Testis (tissue), 5 donors: ENCODE measurements at places on chromosomes 11 and 22. TPM values are rescaled to one million over a fixed set of nuclear protein-coding genes. Genes with fewer than 3 reads are reported as not detected.

KCNJ11 gene
- total RNA-seq, result 2.1 TPM

CHRM1 gene
- 0.39 TPM for total RNA-seq

SESN3 gene
- total RNA-seq, result 66.9 TPM

GGTLC2 gene
- 2.8 TPM for total RNA-seq

APOBEC3A gene
- total RNA-seq, result not detected

CCDC15 gene
- 14.9 TPM for total RNA-seq

A4GALT gene
- total RNA-seq, result 17.3 TPM

RNF121 gene
- total RNA-seq, result 72.5 TPM

APOL2 gene
- total RNA-seq, result 19.5 TPM

DNA sequence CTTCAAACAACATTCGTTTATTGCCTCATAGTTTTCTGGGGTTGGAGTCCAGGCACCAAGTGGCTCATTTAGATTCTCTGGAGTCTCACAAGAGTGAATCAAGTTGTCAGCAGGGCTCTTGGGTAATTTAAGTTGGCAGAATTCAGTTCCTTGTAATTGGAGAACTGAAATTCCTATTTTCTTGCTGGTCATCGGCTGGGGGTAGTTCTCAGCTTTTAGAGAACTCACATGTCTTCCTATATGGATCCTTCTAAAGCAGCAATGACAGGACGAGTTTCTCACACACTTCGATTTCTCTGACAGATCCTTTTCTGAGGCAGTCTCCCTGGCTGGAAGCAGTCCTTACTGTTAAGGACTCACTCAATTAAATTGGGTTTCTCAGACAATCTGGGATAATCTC, 17.3 kb upstream of the OOSP4B start:
- DNase-seq, result no peak

- no peak for DNase-seq
Measured at GRCh38 chr11:11843211-11843621, 1.4 kb downstream of the USP47 start.

DNA sequence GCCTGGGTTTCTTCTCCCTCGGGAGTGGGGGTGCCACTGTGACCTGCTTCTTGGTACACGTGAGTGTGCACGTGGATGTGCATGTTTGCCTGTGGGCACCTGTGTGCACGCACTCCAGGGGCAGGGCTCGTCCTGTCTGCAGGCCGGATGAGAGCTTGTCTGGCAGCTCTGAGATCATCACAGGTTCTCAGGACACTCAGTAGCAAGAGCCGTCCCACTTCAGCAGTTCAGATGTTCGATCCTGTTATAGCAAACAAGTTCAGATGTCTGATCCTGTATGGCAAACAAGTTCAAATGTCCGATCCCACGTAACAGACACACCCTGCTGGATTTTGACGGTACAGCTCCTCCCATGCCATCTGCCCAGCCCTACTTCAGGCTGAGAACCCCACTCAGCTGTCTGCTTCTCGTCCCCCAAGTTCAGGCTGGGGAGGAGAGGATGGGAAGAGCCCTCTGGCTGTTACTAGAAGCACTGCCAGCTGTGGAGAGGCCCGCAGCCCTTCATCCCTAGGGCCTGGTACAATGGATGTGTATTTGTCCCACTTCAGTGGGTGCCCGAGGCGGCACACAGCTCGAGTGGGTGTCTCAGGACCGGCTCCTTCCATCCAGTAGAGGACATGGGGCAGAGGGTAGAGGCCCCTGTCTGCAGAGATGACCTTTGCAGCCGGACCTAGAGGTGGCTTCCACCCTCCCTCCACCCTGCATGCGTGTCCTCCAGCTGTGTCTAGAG, 1126.9 kb downstream of the BRD1 start:
- no peak for DNase-seq

GRCh38 chr22:28798810-28799605, 1.4 kb downstream of the XBP1 start:
- peak; percentile 44 for DNase-seq

DNA sequence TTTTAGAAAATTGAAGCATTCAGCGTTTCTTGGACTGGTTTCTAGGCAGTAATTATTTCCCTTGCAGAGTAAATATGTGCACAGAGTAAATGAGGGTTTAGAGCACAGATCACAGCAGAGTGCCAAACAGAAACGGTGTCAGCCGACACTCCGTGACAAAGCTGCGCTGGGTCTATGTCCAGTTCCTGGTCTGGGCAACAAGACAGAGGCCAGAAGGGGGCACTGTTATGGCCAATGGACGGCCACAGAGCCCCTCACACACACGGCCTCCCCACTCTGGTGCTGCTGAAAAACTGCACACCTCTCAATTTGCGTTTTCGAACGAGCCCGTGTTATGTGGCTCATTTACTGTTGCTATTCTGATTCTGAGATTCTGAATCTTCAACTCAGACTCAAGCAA, 180.7 kb downstream of the MPPED1 start:
- peak; percentile 33 for DNase-seq

GRCh38 chr11:17968206-17968605, 44.6 kb downstream of the SERGEF start:
- no peak for DNase-seq

- DNase-seq, result no peak
Measured at GRCh38 chr11:100640646-100641045, 46.4 kb upstream of the ARHGAP42 start.

DNA sequence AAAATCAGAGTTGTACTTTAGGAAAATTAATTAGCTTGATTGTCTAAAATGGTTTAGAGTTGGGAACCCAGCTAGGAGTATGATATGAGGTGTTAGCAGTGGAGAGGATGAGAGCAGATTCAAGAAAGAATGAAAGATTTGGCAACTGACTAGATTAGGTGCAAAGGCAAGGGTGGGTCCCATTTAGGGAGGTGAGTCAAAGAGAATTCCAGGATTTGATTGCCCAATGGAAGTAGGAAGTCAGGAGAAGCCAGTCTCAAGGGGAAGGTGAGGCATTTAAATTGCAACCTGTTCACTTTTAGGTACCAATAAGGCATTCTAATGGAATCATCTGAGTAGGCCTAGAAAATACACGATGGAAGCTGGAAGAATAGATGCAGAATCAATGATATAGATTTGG, 3.6 kb upstream of the CKAP5 start:
- no peak for DNase-seq

DNA sequence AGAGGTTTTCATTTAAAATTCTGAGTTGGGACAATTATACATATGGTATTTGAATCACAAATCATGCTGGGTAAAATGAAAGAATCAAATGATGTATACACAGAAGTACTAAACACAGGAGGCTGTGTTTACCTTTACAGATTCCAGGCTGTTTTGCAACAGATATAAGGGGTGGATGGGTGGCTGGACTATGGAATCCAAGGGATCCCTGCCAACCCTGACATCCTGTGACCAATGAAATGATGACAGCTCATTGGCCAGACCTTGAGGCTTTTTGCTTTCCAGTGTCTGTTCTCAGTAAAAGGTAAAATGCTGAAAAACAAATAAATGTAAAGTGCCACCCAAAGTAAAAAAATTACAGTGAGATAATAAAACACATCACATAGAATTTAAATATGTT, 3.3 kb upstream of the DDI1 start:
- DNase-seq, result peak; percentile 51

GRCh38 chr11:117535850-117536411, 208.3 kb downstream of the CEP164 start:
- no peak for DNase-seq

- DNase-seq, result no peak
Measured at GRCh38 chr11:18132341-18132740, at the start of gene MRGPRX3. MRGPRX3 (plus strand) TSS chr11:18132571; CDS start chr11:18137203, 4,632 bp downstream.

- no peak for DNase-seq
Measured at GRCh38 chr22:20001082-20001638, 15.5 kb downstream of the ARVCF start.

GRCh38 chr11:18264035-18264434, 2.0 kb upstream of the SAA1 start:
- DNase-seq, result no peak

- DNase-seq, result no peak
Measured at GRCh38 chr11:114556135-114556534, 3.5 kb downstream of the NXPE1 start.

- peak; percentile 84 for DNase-seq
Measured at GRCh38 chr11:18650859-18651557, 16.9 kb upstream of the SPTY2D1 start.
